ENCODE measurements at places on chromosomes 5 and 9. TPM values are rescaled to one million over a fixed set of nuclear protein-coding genes. Genes with fewer than 3 reads are reported as not detected.

The SLC36A2 gene
- not detected for total RNA-seq

The UNC13B gene
- 33.4 TPM for total RNA-seq

The ADRB2 gene
- 9.4 TPM for total RNA-seq

The CDKN2B gene
- 3.1 TPM for total RNA-seq

The LOX gene
- total RNA-seq: 90.4 TPM

The FOXD4L5 gene
- total RNA-seq: under 0.01 TPM

The ZFYVE16 gene
- total RNA-seq: 22.7 TPM

The ANKRD55 gene
- 0.49 TPM for total RNA-seq

The MLANA gene
- total RNA-seq: not detected

The PCDHGC5 gene
- total RNA-seq: 0.32 TPM

The ARID3C gene
- not detected for total RNA-seq

Data from bladder microvascular endothelial cell (primary cell).